ENCODE measurements at places on chromosomes 2 and 18. TPM values are rescaled to one million over a fixed set of nuclear protein-coding genes. Genes with fewer than 3 reads are reported as not detected.

- H3K36me3 ChIP-seq = no peaks in the 10 kb centered on the region
- H3K4me1 ChIP-seq = peaks cover 21% of the 10 kb centered on the region
- H3K27ac ChIP-seq = peak overlapping the region; percentile 59
- peak; percentile 61 for DNase-seq
These were observed 92.7 kb upstream of the MGAT5 start for GRCh38 chr2:134161170-134161547.

DNA sequence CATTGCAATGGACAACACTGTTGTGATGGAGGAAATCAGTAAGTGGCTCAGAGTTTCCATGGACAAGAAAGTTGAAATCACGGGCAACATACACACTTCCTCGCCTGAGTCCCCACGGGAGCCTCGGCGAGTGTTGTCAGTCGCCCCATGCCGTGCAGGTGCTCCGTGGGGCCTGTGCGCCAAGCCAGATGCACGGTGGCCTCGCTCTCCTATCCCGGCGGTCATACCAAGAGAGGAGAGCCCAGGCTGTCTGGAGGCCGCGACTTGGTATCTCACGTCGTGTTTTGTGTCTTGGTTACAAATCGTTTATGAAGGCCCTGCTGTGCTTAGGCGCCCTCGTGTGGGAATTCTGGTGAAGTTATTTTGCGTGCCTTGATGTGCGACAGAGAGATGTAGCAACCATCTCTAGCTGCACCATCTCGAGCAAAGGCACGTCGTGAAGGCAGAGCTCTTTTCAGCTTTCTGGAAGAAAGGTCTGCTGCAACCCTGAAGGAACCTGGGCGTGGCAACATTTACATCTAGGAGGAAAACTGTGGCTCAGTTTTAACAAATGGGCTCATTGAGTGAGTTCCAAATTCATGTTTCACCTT, 21.8 kb downstream of the ATG4B start:
- no peak overlapping the region for H3K27ac ChIP-seq
- no peaks in the 10 kb centered on the region for H3K27me3 ChIP-seq
- peaks cover 78% of the 10 kb centered on the region for H3K36me3 ChIP-seq
- no peaks in the 10 kb centered on the region for H3K4me1 ChIP-seq

- H3K4me3 ChIP-seq = no peak overlapping the region
- no peaks in the 10 kb centered on the region for H3K4me1 ChIP-seq
- H3K27me3 ChIP-seq = no peaks in the 10 kb centered on the region
- no peaks in the 10 kb centered on the region for H3K36me3 ChIP-seq
- no peak overlapping the region for H3K27ac ChIP-seq
These were observed 132.0 kb upstream of the BOD1L2 start for GRCh38 chr18:57014772-57015413.

RSAD2 gene
- total RNA-seq = 21.9 TPM

DARS1 gene
- 50.0 TPM for total RNA-seq

SLC38A11 gene
- 0.44 TPM for total RNA-seq

- no peak for DNase-seq
- H3K27me3 ChIP-seq = no peaks in the 10 kb centered on the region
- H3K4me3 ChIP-seq = no peak overlapping the region
- H3K4me1 ChIP-seq = no peaks in the 10 kb centered on the region
These were observed 206.5 kb upstream of the ITGA4 start for GRCh38 chr2:181250691-181251090.

GRCh38 chr2:226600184-226600583, 199.4 kb downstream of the IRS1 start:
- H3K4me3 ChIP-seq = no peak overlapping the region
- no peaks in the 10 kb centered on the region for H3K27me3 ChIP-seq
- H3K36me3 ChIP-seq = no peaks in the 10 kb centered on the region
- no peaks in the 10 kb centered on the region for H3K4me1 ChIP-seq

GRCh38 chr2:154240921-154241379, 369.2 kb downstream of the GALNT13 start:
- no peaks in the 10 kb centered on the region for H3K4me1 ChIP-seq
- H3K4me3 ChIP-seq = no peak overlapping the region
- no peak overlapping the region for H3K27ac ChIP-seq
- DNase-seq = no peak
- H3K36me3 ChIP-seq = no peaks in the 10 kb centered on the region

GRCh38 chr2:587087-587960, 89.9 kb downstream of the TMEM18 start:
- H3K27ac ChIP-seq = no peak overlapping the region
- no peak for DNase-seq
- H3K27me3 ChIP-seq = no peaks in the 10 kb centered on the region
- no peaks in the 10 kb centered on the region for H3K4me1 ChIP-seq
- no peaks in the 10 kb centered on the region for H3K36me3 ChIP-seq

GRCh38 chr18:35158728-35159450, 81.9 kb upstream of the ZNF397 start:
- no peaks in the 10 kb centered on the region for H3K36me3 ChIP-seq
- no peak for DNase-seq
- no peak overlapping the region for H3K4me3 ChIP-seq
- no peaks in the 10 kb centered on the region for H3K27me3 ChIP-seq
- H3K27ac ChIP-seq = no peak overlapping the region

GEN1 gene
- 9.0 TPM for total RNA-seq

POTEJ gene
- total RNA-seq = not detected

SCYGR4 gene
- not detected for total RNA-seq

SERPINB12 gene
- total RNA-seq = not detected

MYCN gene
- 0.68 TPM for total RNA-seq

DNA sequence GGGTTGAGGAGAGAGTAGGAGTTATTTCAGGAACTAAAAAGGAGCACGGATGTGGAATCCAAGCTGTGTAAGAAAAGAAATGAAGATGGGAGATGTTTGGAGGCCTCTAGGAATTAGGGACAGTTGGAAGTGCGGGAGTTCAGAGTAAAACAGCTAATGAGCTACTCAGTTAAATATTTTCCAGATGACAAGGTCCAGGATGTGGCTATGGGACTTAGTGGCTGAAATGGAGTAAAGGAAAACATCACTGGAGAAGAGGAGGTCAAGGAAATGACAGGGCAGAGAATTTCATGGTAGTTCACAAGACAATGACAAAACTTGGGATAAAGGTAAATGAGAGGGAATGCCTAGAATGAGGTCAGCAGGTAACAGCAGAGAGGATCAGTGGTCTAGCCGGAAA, 13.0 kb downstream of the GPR155 start:
- no peak overlapping the region for H3K27ac ChIP-seq
- no peak for DNase-seq
- no peak overlapping the region for H3K4me3 ChIP-seq
- H3K36me3 ChIP-seq = no peaks in the 10 kb centered on the region
- H3K4me1 ChIP-seq = no peaks in the 10 kb centered on the region

DNA sequence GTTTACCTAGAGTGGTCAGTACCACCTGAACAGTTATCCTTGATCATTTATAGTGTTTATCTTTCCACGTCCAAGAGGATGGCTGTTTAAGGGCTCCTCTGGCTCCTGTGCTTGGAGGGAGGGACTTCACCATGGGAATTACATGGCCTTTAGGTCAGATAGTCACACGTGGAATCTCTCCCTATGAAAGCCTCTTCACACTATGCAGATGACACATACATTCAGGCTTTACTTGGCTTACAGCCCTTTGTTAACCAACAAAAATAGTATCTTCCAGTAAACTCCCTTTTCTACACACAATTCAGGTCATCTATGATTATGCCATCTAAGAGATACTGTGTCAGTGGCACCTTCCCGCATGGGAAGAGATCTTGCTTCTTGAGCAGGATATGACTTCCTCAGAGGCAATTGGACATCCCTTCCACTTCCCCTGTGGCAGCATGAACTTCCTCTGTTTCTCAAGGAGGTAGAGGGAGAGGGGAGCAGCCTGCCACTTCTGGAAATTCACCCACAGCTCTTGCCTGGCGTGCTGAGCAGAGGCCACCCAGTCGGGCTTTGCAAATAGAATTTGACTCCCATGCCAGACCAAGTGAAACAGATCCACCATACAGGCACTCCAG, 53.5 kb downstream of the COLEC12 start:
- H3K36me3 ChIP-seq = no peaks in the 10 kb centered on the region
- H3K4me1 ChIP-seq = peaks cover 25% of the 10 kb centered on the region
- H3K4me3 ChIP-seq = no peak overlapping the region
- H3K27ac ChIP-seq = no peak overlapping the region
- no peaks in the 10 kb centered on the region for H3K27me3 ChIP-seq

DNA sequence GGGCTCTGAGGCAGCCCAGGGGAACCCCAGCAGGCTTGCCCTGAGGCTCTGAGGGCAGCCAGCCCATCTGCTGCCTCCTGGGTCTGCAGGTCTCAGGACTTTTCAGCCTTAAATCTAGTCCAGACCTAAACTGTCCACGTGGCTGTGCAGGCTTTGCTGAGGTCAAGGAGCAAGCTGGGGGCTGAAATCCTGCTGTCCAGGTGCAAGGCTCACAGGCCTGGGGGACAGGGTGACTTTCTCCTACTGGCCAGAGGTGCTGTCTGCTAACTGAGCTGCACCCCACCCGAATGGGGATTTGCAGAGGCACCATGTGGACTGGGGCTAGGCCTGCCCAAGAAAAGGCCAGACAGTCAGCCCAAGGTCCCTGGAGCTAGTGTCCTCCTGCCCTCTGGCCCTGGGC, 32.1 kb downstream of the SDC1 start:
- peaks cover 24% of the 10 kb centered on the region for H3K4me1 ChIP-seq
- peak overlapping the region; percentile 65 for H3K27ac ChIP-seq
- no peaks in the 10 kb centered on the region for H3K27me3 ChIP-seq
- no peak for DNase-seq
- H3K4me3 ChIP-seq = no peak overlapping the region

GRCh38 chr2:66875941-66876462, 441.1 kb downstream of the MEIS1 start:
- H3K27ac ChIP-seq = no peak overlapping the region
- no peaks in the 10 kb centered on the region for H3K36me3 ChIP-seq
- H3K27me3 ChIP-seq = no peaks in the 10 kb centered on the region
- no peaks in the 10 kb centered on the region for H3K4me1 ChIP-seq
- DNase-seq = no peak

GRCh38 chr2:96747061-96747617, 7.3 kb upstream of the LMAN2L start:
- no peaks in the 10 kb centered on the region for H3K4me1 ChIP-seq
- no peak overlapping the region for H3K27ac ChIP-seq
- no peak overlapping the region for H3K4me3 ChIP-seq
- no peaks in the 10 kb centered on the region for H3K27me3 ChIP-seq
- H3K36me3 ChIP-seq = no peaks in the 10 kb centered on the region
- DNase-seq = no peak

NEU2 gene
- not detected for total RNA-seq

- no peaks in the 10 kb centered on the region for H3K4me1 ChIP-seq
- H3K27me3 ChIP-seq = peaks cover 6% of the 10 kb centered on the region
- no peak for DNase-seq
- H3K36me3 ChIP-seq = no peaks in the 10 kb centered on the region
These were observed 22.7 kb upstream of the ATP9B start for GRCh38 chr18:79046522-79046921.

RAB17 gene
- total RNA-seq = 60.1 TPM

GRCh38 chr2:73172963-73173362, 29.4 kb upstream of the NOTO start:
- H3K4me3 ChIP-seq = no peak overlapping the region
- H3K27me3 ChIP-seq = peaks cover 2% of the 10 kb centered on the region
- no peak for DNase-seq

DNA sequence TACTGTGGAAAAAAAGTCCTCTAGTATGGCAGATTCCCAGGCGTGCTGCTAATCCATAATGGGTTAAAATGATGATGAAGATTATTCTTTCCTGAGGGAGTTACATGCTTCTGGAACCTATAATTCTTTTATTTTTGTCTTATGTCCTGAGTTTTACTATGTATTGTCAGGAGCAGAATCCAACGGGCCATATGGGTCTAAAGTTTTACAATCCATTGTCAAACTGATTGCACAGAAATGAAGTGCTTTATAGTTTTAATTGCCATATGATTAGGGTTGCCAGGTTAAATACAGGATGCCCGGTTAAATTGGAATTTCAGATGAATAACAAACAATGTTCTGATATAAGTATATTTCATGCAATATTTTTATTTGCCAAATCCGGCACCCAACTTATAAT, 100.9 kb upstream of the MAP3K20 start:
- no peaks in the 10 kb centered on the region for H3K27me3 ChIP-seq
- no peak overlapping the region for H3K4me3 ChIP-seq
- DNase-seq = no peak
- H3K27ac ChIP-seq = no peak overlapping the region

CDH19 gene
- 1.2 TPM for total RNA-seq
